ENCODE measurements at places on chromosomes 2 and 18.

GRCh38 chr2:208245746-208246145 is 9.1 kb downstream of the IDH1 start:
- no peak for DNase-seq

- DNase-seq, result no peak
Measured at GRCh38 chr2:174858745-174859144, 94.5 kb upstream of the CHRNA1 start.

DNA sequence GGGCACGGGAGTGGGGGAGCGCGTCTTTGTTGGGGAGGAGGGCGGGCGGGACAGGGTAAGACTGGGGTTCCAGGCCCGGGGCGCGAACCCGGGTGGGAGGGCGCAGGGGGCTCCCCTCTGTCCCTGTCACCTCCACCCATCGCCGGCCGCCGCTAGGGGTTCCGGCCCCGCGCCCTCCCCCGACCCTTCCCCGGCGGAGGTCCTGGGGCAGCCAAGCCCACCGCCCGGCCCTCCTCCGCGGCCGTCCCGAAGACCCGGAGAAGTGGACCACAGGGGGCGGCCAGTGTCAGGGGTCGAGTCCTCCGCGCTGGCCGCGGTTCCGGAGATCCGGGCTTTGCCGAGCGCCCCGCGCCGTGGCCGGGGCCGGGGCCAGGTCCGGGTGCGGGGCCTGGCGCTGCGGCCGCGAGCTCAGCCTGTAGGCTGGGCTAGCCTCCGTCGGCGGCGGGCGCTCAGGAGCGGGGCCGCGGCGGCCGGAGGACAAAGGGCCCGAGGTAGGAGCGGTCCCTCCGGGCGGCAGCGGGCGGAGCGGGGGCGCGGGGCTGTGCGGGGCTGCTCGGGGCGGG is 16.6 kb upstream of the E2F6 start:
- DNase-seq, result peak; percentile 62

DNA sequence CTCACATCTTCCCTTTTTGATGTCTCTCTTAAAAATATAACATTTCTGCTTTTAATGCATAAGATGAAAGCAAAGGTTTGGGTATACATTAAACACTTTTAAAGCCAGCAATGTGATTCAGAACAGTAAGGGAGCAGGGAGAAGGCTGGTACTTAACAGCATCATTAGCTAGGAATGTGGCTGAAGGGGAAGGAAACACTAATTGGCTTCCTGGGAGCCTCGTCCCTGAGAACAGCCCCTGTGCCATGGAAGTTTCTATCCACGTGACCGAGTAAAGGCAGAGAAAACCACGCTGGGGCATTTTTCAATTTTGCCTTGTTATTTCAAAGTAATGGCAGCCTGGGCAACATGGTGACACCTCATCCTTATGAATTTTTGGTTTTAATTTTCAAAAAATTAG is 109.2 kb upstream of the GPC1 start:
- no peak for DNase-seq

- peak; percentile 91 for DNase-seq
Measured at GRCh38 chr2:61905372-61906185, at the start of gene COMMD1. Gene COMMD1 (plus strand): TSS chr2:61905674. CDS start chr2:61905679, 5 bp downstream.

GRCh38 chr2:48767330-48767729 is 11.8 kb upstream of the LHCGR start:
- no peak for DNase-seq

GRCh38 chr18:57294547-57294946 is 57.8 kb upstream of the ST8SIA3 start:
- no peak for DNase-seq

DNA sequence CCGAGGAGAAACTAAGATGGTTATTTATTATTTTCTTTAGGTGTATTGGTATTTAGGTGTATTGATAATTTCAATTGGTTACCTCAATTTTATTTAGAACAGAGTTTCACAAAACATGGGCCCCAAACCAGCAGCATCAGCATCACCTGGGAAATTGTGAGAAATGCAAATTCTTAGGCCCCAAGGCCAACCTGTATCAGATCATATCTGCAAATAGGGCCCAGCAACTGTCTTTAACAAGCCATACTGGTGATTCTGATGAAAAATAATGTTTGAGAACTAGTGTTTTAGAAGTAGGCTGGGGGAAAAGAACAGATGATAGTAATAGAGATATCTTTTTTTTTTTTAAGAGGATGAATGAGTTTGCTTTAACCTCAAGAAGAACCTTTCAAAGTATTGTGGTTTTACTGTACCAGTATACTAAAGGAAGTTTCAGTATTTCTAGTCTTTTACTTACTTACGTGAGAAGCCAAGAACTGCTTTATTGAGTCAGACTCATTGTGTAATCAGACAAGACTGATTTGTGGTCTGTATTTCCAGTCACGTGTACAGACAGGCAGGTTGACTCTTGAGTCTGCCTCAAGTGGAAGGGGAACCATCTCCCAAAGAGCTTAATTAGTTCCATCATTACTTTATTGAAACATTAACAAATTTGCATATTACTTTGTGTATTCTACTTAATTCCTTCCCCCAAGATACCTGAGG is 60.4 kb upstream of the GAREM1 start:
- DNase-seq, result no peak

GRCh38 chr2:118813111-118813510 is 34.3 kb downstream of the EN1 start:
- DNase-seq, result no peak

- DNase-seq, result no peak
Measured at GRCh38 chr2:70936165-70936978, 672 bp downstream of the ATP6V1B1 start.

- DNase-seq, result no peak
Measured at GRCh38 chr2:166249318-166249717, 121.5 kb upstream of the SCN1A start.

DNA sequence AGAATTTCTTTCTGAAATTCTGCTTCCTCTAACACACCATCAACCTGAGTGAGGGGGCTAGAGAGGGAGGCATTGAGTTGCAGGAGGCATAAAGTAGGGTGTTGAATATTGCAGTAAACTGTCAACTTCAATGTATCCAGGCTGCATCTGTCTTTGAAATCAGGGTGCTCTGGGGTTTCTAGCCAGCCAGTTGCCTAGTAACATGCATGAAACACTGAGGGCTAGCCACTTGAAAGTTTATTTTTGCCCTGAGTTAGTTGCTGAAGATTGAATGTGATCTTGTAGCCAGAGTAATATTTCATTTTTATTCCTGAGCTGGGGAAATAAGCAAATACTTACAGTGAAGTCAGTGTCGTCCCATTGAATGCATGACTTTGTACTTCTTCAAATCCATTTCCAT is 41.9 kb downstream of the LHCGR start:
- DNase-seq, result no peak

GRCh38 chr2:195319548-195320412 is 337.2 kb upstream of the SLC39A10 start:
- no peak for DNase-seq

DNA sequence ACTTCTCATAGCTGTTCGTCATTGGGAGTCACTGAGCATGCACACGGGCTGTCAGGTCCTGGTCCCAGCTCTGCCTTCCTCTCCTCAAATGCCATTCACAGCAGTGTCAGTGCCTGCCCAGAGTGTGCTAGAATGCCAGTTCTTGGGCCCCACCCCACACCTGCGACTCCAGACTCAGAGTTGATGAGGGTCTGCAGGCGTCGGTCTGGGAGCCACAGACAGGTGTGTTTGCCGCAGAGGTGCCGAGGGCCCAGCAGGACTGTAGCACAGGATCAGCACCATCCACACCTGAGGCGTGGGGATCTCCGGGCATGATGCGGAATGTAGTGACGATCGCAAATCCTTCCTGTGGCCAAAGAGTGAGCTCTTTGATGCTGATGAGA is 56.5 kb downstream of the AGAP1 start:
- no peak for DNase-seq

DNA sequence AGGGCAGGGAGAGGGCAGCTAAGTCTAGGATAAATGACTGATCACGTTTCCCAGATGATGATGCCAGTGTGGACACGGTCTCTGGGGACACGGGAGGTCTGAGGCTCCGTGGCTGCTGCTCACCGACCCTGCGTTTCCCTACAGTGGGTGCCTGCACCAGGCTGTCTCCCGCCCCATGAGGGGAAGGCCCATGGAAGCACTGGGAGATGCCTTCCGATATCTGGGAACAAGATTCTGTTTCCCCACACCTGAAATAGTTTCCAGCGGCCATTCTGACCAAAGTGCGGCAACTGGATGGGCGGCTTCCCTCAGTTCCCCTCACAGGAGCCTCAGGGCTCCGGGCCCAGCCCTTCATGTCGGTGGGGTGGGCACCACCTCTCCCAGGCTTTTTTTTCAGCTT is 83.1 kb downstream of the EDAR start:
- DNase-seq, result no peak

DNA sequence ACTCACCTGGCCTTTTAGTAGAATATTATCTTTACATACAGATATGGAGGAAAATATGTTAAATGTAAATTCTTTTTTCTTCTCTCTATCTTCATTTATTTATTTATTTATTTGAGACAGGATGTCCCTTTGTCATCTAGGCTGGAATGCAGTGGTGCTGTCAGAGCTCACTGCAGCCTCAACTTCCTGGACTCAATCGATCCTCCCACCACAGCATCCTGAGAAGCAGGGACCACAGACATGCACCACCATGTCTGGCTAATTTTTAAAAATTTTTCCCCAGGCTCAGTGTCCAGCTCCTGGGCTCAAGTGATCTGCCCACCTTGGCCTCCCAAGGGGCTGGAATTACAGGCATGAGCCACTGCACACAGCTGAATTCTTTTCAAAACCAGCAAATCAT is 20.3 kb downstream of the KYNU start:
- no peak for DNase-seq

DNA sequence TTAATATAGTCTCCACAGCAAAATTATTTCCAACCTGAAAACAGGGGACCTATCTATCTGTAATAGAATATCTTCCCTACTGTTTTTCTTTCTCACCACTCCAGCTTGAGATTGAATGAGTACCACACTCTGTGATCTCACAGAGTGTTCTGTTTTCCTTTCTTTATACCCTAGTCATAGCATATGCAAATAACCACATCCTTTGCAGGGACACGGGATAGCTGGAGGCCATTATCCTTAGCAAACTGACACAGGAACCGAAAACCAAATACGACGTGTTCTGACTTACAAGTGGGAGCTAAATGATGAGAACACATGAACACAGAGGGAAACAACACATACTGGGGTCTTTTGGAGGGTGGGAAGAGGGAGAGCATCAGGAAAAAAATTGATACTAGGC is 224.7 kb downstream of the SLC8A1 start:
- DNase-seq, result no peak

DNA sequence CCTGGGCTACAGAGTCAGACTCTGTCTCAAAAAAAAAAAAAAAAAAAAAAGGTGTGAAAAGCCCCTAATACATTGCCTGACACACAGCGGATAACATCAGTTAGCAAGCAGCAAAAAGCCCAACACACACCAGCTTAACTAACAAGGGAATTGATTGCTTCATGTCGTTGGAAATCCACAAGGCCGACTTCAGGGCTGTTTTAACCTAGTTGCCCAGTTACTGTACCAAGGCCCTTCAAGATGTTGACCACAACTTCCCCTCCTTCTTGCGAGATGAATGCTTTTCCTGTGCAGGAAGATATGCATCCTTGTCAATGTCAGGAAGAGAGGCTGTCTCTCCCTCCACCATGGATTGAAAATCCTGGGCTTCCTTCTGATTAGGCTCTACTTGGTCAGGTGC is 202.9 kb downstream of the MIB1 start:
- no peak for DNase-seq

- peak; percentile 48 for DNase-seq
Measured at GRCh38 chr2:208373460-208374089, 33.0 kb upstream of the PTH2R start.

GRCh38 chr2:178111743-178112142 is 494 bp upstream of the RBM45 start:
- DNase-seq, result no peak

GRCh38 chr18:64179556-64180080 is 30.7 kb upstream of the LINC00305 start:
- DNase-seq, result no peak

DNA sequence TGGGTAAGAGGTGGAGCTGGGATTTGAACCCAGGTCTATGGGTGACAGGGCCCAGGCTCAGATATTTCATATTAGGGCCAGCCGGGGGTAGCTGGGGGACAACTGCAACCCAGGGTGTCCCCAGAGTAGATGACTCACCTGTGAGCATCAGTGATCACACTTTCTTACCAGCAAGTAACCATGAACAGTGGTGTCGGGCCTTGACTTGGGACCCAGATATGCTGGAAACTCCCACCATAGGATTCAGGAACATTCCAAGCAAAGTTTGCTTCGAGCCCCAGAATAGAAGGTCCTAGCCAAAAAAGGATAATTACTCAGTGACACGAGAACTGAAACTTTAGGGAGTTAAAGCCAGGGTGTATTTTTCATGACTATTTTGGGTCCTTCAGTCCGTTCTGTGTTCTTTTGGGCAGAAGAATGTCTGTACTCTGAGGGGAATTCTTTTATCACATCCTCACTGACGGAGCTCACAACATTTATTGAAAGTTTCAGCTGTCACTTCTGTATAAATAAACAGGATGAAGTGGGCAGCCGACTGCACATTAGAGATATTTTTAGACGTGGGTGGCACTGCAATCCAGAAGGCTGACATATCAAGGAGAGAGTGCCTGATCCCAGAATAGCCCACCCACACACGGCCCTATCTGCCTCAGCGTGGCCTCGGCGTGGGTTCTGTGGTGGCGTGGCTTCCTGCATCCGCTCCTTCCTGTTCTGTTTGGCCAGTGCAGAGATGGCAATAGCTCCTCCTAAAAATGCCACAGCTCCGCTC is 45.6 kb downstream of the RAMP1 start:
- DNase-seq, result no peak

DNA sequence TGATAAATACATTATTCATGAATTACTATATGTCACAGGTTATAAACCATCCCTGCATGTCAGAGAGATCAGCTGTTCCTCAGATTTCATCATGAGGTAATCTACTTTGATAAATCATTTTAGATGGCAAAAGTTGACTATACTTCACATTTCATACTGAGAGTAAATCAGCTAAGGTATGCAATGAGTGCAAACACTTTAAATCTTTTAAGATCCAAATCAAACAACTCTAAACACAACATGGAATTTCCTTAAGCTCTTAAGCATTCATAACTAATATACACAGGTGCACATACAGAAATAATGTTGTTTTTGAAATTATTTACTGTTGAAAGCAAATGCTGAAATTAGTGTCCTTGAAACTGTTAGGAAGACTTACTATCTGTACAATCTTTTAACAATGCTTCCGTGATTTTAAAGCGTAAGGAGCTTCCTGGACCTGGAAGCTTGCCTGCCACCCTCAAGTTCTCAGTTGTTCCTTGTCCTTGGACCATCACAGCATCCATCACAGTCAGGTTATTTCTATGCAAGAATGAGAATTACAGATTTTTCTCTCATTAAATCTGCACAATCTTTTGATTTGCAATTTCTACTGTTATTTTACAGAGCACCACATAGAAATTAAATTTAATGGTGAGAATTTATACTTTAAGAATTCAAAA is 83.2 kb downstream of the ZAP70 start:
- no peak for DNase-seq

DNA sequence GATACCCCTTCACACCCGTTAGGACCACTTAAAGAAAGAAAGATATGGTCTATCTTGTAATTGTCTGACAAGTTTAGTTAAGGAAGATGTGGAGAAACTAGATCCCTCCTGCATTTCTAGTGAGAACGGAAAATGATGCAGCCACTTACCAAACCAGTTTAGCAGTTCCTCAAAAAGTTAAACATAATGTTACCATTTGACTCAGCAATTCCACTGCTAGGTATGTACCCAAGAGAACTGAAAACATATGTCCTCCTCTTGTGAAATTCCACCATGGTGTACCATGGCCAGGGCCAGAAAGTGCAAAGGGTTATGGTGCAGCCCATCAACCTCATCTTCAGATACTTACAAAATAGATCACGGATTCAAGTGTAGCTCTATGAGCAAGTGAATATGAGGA is 79.0 kb upstream of the ID2 start:
- no peak for DNase-seq

GRCh38 chr2:239258248-239258647 is 142.6 kb downstream of the HDAC4 start:
- DNase-seq, result no peak
